ENCODE measurements at places on chromosomes 2 and 18.

GRCh38 chr2:176388861-176389260 lies 119.6 kb downstream of the MTX2 start:
- no peak for DNase-seq

DNA sequence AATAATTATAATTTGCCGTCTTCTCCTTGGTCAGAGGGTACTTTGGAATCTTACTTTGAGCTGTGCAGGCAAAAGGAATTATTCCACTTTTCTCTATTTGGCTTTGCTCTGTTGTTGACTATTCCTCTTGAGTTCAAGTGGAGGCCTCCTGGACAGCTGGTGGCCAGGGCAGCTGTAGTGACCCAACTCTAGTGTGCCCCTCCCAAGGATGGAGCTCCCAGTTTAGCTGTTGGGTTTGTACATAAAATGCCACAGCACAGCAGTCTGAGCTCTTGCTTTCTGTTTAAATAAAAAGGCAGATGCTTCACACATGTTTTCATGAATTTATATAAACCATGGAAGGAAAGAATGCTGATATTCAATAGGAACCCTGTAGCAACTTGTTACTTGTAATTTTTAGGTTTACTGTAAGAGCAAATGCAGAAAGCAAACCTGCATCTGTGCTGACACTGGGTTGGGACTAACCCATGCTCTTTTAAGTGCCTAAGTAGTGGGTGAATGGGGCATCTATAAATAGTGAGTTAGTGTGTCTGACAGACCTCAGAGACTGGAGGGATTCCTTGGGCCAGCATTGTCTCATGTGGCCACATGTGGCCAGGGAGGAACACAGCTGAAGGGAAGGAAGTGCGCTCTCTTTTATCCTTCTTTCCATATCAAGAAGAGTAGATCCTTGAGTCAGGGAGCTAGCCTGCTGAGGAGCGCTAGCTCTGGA lies 121.8 kb downstream of the FHOD3 start:
- no peak for DNase-seq

GRCh38 chr2:237472187-237472712 lies 14.8 kb upstream of the MLPH start:
- DNase-seq = no peak

DNA sequence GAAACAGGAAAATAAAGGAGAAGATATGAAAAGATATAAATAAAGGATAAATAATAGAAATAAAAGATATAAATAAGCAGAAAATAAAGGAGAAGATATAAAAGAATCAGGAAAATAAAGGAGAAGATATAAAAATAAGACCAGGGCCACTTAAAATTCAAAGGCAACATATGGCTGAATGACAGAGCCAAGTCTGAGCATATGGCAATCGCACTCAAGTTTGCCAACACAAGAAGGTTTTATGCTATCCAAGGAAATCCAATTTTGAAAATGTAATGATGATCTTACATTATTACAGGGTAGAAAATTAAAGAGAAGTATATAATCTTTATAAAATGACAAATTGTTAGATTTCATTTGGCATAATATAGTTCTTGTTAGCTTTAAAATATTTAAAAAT lies 33.6 kb downstream of the USP40 start:
- no peak for DNase-seq

GRCh38 chr2:202754936-202755335 lies 116.6 kb downstream of the ICA1L start:
- no peak for DNase-seq
